ENCODE measurements at places on chromosomes 16 and 17.
A peak's percentile ranks its signal among the peaks of the same experiment; 100 is the strongest.

DNA sequence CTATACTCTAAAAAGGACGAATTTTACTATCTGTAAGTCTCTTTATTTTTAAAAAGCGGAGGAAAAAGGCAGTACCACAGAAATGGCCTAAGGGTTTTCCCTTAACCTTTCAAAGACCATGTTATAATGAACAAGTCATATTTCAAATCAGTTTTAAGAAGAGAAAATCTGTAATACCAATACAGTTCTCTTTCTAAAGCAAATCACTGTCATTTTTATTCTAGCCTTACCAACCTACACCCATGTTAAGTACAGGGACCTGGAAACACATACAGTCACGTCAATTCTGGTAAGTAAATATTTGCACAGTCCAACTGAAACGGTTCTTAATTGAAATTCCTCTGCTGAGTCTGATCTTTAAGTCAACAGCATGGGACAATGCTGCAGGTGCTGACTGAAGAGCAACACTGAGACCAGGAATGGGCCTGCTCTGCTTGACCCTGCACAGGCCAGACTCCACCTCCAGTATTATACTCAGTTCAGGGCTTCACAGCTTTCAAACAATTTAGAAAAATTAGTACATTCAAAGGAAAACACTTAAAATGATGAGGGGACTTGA is 20.2 kb downstream of the MBTPS1 start:
- no peak for DNase-seq

DNA sequence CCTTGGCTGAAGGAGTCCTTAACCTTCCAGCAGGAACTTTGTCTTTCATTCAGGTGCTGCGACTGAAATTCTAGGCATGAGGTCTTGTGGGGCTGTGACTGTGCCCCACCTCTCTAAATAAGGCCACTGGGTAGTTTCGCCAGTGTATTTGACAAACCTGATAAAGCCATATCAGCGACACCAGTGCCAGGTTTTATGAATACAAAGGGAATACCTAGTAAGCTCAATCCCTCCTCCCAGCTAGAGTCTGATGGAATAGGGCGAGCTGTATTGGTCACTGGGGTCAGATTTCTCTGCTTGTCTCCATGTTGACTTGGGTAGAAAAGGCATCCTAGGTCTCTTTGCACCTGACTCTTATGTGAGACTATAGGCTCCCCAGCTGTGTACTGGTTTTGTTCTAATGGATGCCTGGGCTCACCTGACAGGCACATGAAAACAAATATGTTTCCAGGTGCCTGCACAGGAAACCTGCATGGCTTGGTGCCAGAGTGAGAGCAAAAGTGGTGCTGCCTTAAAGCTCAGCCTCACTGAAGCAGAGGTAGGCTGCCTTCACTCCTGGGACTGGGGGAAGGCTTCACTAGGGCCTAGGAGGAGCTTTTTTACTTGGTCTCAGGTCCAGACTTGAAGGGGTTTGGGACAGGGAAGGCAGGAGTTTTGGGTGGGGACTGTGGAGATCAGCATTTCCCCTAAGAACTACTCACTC is 8.3 kb downstream of the SLC7A6 start:
- peak; percentile 58 for DNase-seq

DNA sequence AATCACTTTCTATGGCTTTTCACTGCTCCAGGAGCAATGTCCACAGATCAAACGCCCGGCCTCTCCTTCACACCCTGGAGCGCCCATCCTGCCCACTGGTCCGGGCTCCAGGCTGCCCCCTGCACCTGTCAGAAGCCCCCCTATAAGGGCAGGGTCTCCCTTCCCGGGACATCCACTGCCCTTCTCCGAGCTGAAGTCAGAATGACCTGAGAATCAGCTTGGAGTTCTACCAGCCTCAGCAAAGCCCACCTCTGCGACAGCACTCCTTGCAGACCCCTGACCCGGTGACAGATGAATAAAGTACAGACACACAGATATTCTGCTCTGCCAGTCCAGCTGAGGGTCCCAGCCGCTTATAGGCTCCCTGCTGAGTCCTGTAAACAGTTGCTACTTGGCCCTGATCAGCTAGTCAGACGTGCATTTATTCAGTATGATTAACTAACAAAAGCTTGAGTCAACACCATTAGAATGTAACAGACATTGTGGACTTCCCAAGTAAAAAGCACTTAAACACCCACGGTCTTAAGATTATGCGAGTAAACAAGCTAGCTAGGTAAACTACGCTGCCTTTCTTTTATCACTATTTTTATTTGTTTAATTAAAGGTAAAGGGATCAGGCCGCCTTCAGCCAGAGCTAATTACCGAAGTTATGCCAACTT is 4.8 kb downstream of the SLC7A5 start:
- no peak for DNase-seq

- no peak for DNase-seq
Measured at GRCh38 chr16:78869492-78869891, 731.0 kb downstream of the MAF start.

GRCh38 chr16:59048876-59049275 is 314.8 kb upstream of the GOT2 start:
- no peak for DNase-seq

DNA sequence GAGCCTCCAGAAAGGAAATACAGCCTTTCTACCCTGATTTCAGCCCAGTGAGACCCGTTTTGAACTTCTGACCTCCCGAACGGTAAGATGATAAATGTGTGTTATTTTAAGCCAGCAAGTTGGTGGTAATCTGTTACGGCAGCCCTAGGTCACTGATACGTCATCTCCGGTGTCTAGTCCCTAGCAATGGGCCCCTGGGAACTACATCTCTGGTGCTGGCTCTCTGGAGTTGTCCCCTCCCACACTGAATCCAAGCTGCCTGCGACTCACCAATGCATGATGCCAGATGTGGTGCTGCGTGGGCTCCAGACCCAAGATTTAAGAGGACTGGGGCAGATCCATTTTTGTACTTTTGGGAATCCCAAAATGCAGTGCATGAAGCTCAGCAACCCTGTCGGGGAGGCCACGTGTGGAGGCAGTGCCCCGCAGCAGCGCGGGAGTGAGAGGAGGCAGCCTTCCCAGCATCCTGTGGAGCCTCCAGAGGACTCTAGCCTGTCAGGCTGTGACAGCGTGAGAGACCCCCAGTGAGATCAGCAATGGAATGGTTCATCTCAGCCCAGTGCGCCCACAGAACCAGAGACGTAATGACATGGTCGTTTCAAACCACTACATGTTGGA is 43.6 kb upstream of the USP7 start:
- no peak for DNase-seq

GRCh38 chr17:21495281-21495680 is 119.1 kb downstream of the KCNJ12 start:
- no peak for DNase-seq

DNA sequence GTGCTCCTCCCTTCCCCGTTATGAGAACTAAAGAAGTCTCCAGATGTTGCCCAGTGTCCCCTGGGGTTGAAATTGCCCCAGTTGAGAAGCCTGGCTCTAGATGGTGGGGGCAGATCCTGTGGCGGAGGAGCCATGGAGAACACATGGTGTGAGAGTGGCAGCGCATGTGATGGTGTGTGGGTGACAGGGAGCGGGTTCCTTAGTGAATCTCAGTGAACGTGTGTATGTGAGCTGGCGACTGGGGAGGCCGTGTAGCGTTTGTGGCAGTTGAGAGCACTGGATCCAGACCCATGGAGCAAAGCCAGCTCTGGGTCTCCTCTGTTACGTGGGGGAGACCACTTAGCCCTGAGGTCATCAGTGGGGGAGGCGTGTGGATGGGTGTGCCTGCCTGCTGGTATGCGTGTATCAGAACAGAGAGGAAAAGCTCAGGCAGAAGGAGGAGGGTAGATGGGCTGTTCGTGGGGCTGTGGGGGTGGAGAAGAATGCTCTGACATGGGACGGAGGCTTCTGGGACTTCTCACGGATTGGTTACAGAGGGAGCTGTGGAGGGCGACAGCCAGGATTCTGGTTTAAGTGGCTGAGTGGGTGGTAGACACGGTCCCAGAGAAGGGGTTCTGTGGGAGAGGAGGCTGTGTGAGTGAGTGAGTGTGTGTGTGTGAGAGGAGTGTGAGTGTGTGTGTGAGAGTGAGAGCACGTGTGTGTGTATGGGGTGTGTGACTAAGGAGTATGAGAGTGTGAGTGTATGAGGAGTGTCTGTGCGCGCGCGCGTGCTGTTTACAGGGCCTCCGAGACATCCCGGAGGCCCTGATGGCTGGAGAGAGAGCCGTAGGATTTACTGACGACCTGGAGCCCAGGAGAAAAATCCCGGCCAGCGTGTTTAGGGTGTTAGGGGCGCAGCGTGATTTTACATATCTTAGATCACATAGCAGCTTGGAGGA is 193.8 kb downstream of the SNX29 start:
- DNase-seq, result no peak

- no peak for DNase-seq
Measured at GRCh38 chr16:65570261-65570660, 448.4 kb upstream of the CDH11 start.

GRCh38 chr16:56617212-56618085 is 8.1 kb upstream of the MT1E start:
- peak; percentile 36 for DNase-seq

- no peak for DNase-seq
Measured at GRCh38 chr17:78266231-78266631, 34.8 kb downstream of the TMEM235 start.

GRCh38 chr17:8189711-8190477 is at the start of gene BORCS6:
Gene BORCS6 (minus strand): TSS chr17:8190180. CDS start chr17:8190140, 40 bp downstream.
- DNase-seq, result peak; percentile 94

- no peak for DNase-seq
Measured at GRCh38 chr16:30570636-30571444, 674 bp downstream of the ZNF688 start.

- no peak for DNase-seq
Measured at GRCh38 chr17:3915581-3915994, 677 bp downstream of the P2RX1 start.

- DNase-seq, result no peak
Measured at GRCh38 chr16:87548046-87548445, 54.3 kb upstream of the JPH3 start.

DNA sequence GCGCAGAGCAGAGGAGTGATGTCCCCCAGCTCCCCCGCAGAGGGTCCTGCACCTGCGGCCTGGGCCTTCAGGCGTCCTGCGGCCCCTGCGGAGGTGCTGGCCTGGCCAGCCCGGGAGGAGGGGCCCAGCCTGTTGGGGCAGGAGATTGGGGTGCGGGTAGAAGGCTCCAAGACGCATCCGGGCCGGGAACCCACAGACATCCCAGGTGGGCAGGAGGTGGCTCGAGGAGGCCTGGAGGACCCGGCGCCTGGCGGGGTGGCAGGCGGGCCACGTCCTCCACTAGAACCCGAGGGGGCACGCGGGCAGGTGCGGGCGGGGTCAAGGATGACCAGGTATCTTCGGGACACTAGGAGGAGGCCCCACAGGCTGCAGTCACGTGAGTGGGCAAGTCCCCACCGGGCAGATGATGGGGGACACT is 647 bp upstream of the SECTM1 start:
- no peak for DNase-seq

- no peak for DNase-seq
Measured at GRCh38 chr16:85209526-85210121, 97.4 kb upstream of the CIBAR2 start.

- DNase-seq, result peak; percentile 23
Measured at GRCh38 chr17:74089869-74090464, 113.5 kb upstream of the RPL38 start.

DNA sequence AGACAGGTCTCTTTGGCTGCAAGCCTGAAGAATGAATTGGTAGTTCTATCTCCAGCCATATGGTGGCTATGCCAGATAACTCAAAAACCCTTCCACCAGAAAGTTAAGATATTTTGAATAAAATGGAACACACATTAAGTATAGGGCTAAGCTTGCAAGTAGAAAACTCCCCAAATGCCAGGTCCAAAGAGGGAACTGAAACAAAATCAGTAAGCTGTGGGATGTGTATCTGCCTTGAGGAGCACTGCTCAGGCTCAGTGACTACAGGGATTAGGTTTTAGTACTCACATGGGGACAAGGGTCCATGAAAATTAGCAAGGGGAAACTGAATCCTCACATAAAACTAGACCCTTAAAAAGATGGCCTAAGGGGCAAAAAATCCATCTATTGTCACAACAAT is 115.7 kb upstream of the PMFBP1 start:
- no peak for DNase-seq

DNA sequence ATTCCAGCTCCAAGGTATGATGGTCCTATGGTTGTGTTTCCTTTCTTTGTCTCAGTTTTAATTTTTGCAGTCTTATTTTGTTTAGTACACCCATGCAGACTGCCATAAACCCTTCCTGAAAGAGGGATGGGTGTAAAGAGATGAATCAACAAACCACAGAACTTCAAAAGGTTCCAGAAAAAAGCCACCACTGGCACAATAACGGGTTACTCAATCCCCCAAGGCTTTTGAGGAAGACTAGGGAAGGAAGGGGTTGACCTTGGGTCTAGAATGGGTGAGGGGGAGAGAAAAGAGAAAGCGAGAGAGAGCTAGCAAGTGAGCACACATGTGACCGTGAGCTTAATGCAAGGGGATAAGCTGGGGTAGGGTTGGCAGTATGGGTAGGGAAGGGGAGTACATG is 168.1 kb downstream of the XYLT1 start:
- DNase-seq, result no peak

Data from activated gamma-delta T cell treated with Interleukin-2 at 50 U/mL for 16 hours (primary cell).